ENCODE measurements at places on chromosomes 6 and 20.

DNA sequence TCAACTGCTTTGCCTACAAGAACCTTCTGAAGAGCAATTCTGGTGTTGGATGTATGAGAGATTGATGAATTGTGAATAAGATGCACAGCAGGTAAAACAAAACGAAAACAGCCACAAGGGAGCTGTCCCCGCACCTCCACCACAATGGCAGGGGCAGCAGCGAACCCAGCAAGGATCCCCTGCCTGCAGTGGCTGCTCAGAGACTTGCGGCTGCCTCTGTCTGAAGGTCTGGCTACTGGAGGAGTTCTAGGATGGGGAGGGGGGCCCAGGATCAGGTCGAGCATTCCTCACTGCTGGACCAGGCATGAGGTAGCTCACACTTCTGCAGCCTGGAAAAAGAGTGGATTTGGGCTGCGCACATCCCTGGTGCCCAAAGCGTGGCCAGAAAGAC is 523.5 kb downstream of the CDH26 start:
- no peak for DNase-seq

GRCh38 chr20:32538526-32538939 is 46.6 kb downstream of the NOL4L start:
- peak; percentile 57 for DNase-seq

DNA sequence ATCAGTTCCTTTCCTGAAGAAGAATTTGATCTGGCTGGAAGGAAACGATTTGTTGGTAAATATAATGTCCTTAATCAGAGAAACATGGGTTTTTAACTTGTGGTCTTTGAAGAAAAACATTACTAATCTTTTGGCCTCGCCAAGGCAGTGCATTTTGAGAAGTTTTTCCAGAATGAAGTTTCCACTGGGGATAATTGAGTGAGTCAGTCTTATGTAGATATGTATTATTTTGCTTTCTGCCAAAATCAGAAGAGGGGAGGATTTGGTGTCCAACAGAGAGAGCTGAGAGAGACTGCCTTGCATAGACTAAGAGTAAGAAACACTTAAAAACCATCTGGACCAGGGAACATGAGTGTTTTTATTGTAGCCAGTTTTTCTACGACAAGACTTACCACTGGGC is 79.9 kb downstream of the FNDC1 start:
- DNase-seq: no peak

GRCh38 chr6:84549917-84550316 is 214.5 kb downstream of the TBX18 start:
- DNase-seq: no peak

DNA sequence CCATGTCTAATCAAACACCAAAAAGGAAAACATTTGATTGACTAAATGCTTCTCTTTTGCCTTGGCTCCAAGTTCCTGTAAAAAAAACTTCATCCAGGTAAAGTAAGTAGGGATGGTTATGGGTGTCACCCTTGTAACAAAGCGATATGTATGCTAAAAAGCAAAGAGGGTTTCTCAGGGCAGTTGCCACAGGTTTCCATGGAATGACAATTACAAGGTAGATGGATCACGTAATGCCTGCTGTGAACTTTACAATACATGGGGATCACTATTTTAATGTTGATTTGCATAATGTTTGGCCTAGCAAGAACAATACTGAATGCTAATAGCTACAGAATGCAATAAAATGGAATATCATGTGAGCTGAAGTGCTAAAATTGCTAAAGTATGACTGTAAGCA is 2.9 kb upstream of the BMP2 start:
- DNase-seq: no peak

DNA sequence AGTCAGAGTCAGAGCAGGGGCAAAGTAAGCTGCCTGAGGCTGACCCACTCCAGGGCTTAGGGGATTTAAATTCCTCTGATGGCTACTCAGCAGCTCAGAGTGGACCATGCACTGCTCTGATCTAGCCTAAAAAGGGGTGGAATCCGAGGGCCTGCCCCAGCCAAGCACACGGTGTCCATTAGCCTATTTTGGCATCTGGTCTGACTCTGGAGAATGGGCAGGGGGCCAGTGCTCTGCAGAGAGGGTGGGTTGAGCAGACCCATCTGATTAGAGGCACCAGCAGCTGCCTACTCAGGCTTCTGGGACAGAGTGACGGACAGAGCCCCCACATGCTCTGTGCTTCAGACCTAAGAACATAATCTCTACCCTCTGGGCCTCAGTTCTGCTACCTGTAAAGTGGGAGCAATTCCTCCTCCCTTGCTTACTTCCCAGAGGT is 25.9 kb upstream of the TGM2 start:
- DNase-seq: no peak

DNA sequence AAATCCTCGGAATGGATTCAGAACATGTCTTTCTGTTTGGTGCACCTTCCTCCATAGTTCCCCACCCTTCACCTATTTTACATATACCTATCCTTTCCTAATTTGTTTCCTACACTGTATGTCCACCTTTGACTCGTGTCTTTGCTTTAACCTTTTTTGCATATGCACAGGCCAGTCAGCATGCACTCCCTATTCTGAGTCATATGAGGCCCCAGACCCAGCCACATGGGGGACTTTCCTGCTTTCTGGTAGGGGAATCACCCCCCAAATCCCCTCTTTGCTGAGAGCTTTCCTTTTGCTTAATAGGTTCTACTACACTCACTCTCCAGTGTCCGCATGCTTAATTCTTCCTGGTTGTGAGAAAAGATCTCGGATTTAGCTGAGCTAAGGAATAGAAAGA is 393.8 kb upstream of the IMPG1 start:
- no peak for DNase-seq

GRCh38 chr6:170108890-170109587 is 181.8 kb downstream of the DLL1 start:
- DNase-seq: no peak

DNA sequence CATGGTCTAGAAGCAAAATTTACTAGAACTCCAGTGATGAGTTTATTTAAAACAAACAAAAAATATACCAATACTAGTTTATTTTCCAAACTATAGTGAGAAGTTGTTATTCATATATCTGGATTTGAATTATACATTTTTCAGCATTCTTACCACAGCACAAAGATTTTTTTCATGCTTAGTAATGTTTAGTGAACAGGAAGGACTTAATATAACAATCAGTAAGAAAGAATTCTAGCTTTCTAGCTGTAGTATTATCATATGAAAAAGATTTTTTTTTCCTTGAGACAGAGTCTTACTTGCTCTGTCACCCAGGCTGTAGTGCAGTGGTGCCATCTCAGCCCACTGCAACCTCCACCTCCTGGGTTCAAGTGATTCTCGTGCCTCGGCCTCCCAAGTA is 13.8 kb downstream of the MARCKS start:
- no peak for DNase-seq

DNA sequence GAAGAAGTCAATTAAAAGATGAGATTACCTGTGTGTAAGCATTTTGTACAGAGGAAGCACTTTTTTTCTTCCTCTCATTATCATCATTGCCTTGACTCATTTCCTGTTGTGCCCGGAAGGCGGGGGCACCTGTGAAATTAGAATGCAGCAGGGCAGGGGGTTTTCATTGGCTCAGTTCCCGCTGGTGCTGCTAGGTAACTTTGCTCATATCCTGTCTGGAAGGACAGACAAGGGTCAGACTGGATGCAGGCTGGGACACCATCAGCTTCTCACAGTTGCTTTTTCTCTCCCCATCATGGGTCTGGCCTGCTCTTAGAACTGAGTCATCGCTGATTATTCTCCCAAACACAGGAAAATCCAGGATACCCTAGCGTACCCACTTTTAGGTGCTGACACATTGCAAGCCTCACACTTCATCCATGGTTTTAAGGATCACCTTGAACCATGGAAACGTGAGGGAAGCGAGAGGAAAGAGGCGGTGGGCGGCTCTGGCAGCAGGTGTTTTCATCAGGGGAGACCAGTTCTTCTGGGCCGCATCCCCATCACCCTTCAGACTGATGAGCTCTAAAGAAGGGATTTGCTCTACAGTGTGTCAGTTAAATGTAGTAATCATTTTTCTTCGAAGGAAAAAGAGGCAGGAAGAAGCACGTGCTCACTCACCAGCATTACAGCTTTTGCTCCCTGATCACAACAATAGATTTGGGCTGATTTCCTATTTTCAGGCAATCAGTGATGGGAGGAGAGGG is 195.7 kb upstream of the SASH1 start:
- no peak for DNase-seq

GRCh38 chr6:13593720-13594119 is 19.3 kb downstream of the SIRT5 start:
- DNase-seq: no peak

DNA sequence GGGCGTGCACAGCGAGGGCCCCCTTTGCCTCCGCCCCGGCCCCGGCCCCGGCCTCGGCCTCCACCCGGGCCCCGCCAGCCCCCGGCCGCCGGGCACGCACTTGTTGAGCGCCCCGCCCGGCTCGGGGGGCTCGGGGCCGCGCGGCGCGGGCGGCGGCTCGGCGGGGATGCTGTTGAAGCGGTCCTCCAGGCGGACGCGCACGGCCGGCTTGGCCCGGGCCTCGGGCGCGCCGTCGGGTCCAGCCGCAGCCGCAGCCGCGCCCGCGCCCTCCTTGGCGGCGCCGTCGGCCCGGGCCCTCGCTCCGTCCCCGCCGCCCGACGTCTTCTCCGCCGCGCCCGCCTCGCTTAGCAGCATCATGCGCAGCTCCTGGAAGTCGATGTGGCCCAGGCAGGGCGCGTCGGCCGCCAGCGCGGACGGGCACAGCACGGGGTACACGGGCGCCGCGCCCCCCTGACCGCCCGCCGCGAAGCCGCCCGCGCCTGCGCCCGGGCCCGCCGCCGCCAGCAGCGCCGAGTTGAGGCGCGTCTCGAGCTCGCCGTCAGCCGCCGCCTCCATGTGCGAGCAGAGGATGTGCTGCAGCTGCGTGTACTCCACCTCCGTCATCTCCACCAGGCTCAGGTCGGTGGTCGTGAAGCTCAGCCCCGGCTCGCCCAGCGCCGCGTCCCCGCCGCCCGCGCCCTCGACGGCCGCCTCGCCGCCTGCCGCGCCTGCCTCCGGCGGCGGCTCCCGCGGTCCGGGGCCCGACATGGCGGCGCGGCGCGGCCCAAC is 514 bp downstream of the TCFL5 start:
- peak; percentile 54 for DNase-seq

GRCh38 chr20:33022289-33022688 is 9.2 kb upstream of the BPIFB6 start:
- no peak for DNase-seq

- no peak for DNase-seq
These were observed 99.4 kb downstream of the EYA4 start for GRCh38 chr6:133340557-133340956.

DNA sequence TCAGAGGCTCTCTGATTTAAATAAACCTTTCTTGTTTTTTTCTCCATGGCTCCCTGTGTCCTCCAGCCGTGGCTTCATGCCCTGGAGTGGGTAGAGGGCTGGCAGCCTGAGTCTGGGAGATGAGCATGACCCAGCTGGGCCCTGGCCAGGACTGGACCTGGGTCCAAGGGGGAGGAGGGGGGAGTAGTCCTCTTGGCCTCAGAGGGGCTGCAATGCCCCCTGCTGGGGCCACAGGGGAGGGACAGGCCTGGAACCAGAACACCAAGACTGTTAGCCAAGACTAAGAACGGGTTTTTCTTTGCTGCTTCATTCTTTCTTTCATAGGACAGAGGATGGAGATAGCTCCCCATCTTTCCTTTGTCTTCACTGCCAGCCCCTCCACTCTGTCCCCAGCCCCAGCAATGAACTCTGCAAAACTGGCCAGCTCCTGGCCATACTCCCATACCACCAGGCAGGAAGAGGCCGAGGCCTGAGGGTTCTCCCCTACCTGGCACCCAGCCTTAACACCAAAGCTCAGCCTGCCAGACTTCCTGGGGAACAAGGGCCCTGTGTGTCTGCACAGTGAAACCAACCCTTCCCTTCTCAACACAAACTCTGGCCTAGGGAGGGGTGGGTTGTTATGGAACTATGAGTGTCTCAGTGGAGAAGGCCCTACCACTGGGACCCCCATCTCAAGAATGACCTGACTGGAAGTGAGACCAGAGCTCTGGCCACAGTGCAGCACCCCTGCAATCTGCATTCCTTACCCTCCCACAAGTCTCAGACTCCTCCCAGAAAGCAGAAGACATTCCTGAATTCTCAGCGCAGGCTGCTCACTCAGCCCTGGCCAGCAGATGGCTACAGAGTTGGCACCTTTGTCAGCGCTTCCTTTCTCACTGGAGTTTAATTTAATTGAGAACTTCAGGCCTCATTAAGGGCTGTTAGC is 11.0 kb downstream of the SLC29A1 start:
- DNase-seq: peak; percentile 71

DNA sequence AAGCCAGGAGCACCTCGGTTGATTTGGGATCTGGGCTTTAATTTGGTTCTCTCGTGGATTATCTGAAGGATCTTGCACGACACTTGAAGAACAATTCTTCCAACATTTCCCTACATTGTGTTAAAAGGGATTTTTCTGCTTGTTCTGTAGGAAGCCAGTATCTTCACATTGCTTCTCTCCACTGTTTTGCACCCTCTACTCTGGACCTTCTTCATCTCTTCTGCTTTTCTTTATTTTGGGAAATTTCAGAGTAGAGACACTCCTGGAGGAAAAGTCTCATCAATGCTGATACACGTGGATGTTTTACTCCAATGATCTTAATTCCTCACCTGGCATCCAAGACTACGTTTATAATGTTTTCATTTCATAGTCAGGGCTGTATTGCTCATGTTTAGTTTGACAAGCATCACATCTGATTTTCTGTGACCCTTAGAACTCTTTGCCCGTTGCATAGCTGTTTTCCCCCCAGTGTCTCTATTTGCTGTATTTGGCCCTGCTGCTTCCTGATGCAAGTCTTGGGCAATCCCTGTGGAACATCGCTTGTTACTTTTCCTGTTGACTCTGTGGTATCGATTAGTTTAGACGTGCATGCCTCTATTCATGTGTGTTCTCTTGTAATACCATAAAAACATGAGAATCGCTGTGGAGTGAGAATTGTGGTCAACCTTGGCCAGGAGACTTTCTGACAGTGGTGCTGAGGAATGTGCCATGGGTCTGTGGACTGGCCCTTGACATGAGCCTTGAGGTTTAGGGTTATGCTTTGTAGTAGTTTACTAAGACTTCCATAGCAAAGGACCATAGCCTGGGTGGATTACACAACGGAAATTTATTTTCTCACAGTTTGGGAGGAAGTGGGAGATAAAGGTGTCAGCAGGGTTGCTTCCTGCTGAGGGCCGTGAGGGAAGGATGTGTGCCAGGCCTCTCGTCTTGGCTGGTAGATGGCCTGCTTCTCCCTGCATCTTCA is 12.5 kb downstream of the PLCB1 start:
- DNase-seq: peak; percentile 56

DNA sequence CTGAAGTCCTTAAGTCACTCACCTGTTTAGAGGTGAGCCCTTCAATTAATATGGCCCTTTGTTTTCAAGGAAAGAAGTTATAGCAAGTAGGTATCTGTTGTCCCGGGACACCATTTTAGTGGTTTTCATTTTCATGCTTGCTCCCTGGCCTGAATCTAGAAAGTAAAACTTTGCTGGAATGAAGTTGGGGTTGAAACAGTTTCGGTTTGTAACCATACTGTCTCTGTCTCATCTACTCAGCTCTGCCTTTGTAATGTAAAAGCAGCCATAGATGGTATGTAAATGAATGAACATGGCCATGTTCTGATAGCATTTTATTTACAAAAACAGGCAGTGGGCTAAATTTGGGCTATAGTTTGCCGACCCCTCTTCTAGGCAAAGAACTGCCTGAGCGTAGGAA is 64.9 kb upstream of the GNRH2 start:
- no peak for DNase-seq
